ENCODE measurements at places on chromosomes 5 and 9. TPM values are rescaled to one million over a fixed set of nuclear protein-coding genes. Genes with fewer than 3 reads are reported as not detected.

GRCh38 chr9:124721109-124721906 is 49.8 kb downstream of the NR6A1 start:
- H3K36me3 ChIP-seq = no peaks in the 10 kb centered on the region
- H3K4me1 ChIP-seq = peaks cover 12% of the 10 kb centered on the region
- no peaks in the 10 kb centered on the region for H3K27me3 ChIP-seq
- no peak for DNase-seq
- peak overlapping the region; percentile 3 for H3K27ac ChIP-seq
- H3K4me3 ChIP-seq = no peak overlapping the region

GRCh38 chr5:83718195-83718825 is 2.3 kb downstream of the HAPLN1 start:
- H3K36me3 ChIP-seq = peaks cover 2% of the 10 kb centered on the region
- H3K4me3 ChIP-seq = peak overlapping the region; percentile 84
- DNase-seq = no peak
- peaks cover 85% of the 10 kb centered on the region for H3K4me1 ChIP-seq

RNF208 gene
- 4.4 TPM for total RNA-seq

DNA sequence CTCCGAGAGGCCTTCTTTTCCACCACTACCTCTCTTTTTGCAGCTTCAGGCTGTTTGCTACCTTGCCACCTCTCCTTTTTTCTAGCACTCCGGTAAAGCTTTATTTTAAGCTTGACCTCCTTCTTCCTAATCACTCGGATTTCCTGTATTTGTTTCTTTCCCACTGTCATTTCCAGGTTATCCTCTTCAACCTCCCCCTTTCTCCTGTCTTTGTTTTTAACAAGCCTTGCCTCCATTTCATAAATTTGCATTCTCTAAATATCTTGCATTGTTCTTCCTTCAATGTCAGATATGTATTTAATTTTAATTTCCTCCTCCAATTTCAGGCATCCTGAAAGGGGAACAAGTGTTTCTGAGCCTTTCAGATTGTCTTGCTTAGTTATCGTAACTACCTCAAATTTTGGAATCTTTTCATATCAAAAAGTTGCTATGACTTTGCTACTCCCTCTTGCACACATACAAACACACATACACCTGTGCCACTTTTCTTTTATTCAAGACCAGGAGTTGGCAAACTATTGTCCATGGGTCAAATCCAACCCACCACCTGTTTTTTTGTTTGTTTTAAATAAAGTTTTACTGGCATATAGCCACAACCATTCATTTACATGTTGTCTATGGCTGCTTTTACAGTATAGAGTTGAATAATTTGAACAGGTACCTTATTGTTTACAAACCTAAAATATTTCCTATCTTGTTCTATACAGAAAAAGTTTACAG is 22.7 kb downstream of the DPYSL3 start:
- peaks cover 2% of the 10 kb centered on the region for H3K36me3 ChIP-seq
- H3K27ac ChIP-seq = no peak overlapping the region
- peaks cover 26% of the 10 kb centered on the region for H3K4me1 ChIP-seq
- no peaks in the 10 kb centered on the region for H3K27me3 ChIP-seq
- DNase-seq = no peak
- H3K4me3 ChIP-seq = no peak overlapping the region

GARNL3 gene
- total RNA-seq = 10.0 TPM

GPR150 gene
- 0.33 TPM for total RNA-seq

- no peaks in the 10 kb centered on the region for H3K27me3 ChIP-seq
- H3K4me1 ChIP-seq = peaks cover 13% of the 10 kb centered on the region
- H3K36me3 ChIP-seq = peaks cover 4% of the 10 kb centered on the region
These were observed 14.6 kb downstream of the RECK start for GRCh38 chr9:36051317-36051716.

NEURL1B gene
- 5.4 TPM for total RNA-seq

GRCh38 chr5:56382896-56383295 is 149.8 kb upstream of the ANKRD55 start:
- no peaks in the 10 kb centered on the region for H3K36me3 ChIP-seq
- DNase-seq = no peak
- no peaks in the 10 kb centered on the region for H3K27me3 ChIP-seq
- H3K27ac ChIP-seq = no peak overlapping the region
- H3K4me3 ChIP-seq = no peak overlapping the region
- H3K4me1 ChIP-seq = peaks cover under 1% of the 10 kb centered on the region

DNA sequence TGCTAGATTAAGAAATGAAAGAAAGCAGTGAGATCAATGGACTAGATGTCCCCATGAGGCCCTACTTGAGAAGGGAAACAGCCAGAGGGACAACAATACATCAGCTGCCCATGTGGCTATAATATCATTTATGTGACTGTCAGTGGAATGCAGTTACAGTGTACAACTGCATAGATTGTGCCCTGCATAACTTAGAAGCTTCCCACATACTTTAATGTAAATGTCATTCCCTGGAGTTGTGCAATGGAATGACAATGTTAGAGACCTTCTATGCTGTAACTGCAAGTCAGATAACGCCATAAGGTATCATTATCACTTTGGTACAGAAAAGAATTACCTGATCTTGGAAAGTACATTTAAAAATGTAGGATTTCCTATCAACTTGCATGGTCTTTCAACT is 67.4 kb downstream of the FBN2 start:
- no peak for DNase-seq
- no peak overlapping the region for H3K4me3 ChIP-seq
- H3K27me3 ChIP-seq = no peaks in the 10 kb centered on the region
- H3K4me1 ChIP-seq = peaks cover 25% of the 10 kb centered on the region

TBC1D2 gene
- 24.5 TPM for total RNA-seq

- H3K27ac ChIP-seq = no peak overlapping the region
- no peak overlapping the region for H3K4me3 ChIP-seq
- H3K27me3 ChIP-seq = peaks cover 10% of the 10 kb centered on the region
- no peak for DNase-seq
- no peaks in the 10 kb centered on the region for H3K4me1 ChIP-seq
These were observed 29.1 kb downstream of the MTX3 start for GRCh38 chr5:79961716-79962574.

DNA sequence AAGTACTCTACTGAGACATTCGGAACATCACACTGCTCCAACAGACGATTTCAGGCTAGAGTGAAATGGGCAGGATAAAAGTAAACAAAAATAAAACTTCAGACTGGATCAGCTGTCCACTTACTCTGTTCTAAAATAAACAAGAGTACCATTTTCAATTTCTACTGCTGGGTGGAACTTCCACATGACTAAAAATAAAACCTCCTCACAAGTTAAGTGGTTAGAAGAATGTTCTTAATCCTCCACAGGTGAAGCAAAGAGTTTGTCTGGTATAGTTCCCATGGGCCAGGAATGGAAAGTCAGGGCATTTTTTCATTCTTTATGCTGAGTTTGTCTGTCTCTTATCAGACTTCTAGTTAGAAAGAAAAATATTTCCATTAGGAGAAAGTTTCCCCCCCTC is 15.7 kb downstream of the NUDT12 start:
- H3K36me3 ChIP-seq = peaks cover 7% of the 10 kb centered on the region
- no peak overlapping the region for H3K27ac ChIP-seq
- no peak overlapping the region for H3K4me3 ChIP-seq
- no peak for DNase-seq
- H3K27me3 ChIP-seq = no peaks in the 10 kb centered on the region

GRCh38 chr9:84891924-84892323 is 222.4 kb downstream of the NTRK2 start:
- no peaks in the 10 kb centered on the region for H3K36me3 ChIP-seq
- H3K27ac ChIP-seq = peak overlapping the region; percentile 63
- DNase-seq = no peak
- no peak overlapping the region for H3K4me3 ChIP-seq
- peaks cover 31% of the 10 kb centered on the region for H3K4me1 ChIP-seq

SV2C gene
- total RNA-seq = not detected

DNA sequence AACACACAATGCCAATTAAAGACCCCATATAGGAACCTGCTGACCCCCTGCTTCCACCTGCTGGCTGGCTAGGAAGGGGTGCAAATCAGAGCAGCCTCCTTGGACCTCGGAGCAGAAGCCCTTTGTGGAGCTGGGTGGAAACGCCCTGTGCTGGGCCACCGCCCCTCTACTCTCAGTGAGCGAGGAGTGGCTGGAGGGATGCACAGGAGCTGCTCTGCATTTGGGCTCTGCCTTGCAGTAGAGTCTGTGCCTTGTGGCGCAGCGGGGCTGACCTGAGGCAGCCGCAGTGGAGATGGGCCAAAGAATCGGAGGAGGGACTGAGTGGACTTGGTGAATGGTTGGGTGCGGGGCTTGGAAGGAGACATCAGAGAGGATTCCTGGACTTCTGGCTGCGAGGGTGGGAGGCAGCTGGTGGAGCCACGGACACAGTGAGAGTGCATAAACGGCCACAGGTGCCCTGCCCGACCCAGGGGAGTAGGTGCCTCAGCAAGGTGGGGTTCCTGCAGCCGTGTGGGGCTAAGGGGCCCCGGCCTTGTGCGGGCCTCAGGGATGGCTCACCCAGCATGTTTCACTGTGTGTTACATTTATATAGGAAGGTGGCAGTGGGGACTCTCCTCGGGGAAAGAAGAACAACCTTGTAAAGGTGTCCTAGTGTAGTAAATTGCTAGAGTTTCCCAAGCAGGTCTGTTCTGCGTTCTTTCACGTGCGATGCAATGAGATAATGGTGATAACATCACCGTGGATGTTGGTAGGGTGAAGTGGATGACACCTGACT is 14.1 kb upstream of the IRX4 start:
- no peaks in the 10 kb centered on the region for H3K4me1 ChIP-seq
- peak; percentile 71 for DNase-seq
- peaks cover 54% of the 10 kb centered on the region for H3K27me3 ChIP-seq
- H3K36me3 ChIP-seq = no peaks in the 10 kb centered on the region
- H3K4me3 ChIP-seq = no peak overlapping the region
